Stimulated activated CD8-positive, alpha-beta memory T cell treated with anti-CD3 and anti-CD28 coated beads, Interleukin-4, amount 100 ng/mL, for 24 hours (primary cell): ENCODE measurements at places on chromosomes 11 and 22.

DNA sequence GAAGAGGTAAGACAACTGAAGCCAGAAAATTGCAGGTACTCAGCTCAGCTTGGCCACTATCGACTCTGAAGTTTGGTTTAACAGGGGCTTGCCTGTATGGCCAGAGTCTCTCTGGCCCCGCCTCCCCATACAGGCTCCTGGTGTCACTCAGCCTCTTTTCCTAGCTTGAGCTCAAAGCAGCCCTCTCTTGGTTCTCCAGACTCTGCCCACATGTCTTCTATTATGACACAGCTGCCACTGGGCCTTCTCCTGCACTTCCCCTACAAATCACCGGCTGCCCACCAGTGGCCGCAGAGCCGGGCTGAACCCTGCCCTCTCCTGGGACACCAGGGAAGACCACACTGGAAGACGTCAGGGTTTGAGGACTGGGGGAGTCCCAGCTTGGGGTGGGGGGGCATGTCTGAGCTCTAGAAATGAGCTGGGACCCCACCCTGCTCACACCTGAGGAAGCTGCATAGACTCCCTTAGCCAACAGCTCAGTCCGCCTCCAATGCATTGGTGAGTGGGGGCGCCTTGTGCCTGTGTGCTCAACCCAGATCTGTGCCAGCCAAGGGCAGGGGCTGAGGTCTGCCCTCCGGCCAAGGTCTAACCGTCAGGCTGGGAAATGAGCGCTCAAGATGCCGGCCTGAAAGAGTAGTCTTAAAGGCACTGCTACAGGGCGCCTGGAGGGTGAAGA, 94.4 kb upstream of the LMO1 start:
- no peak for DNase-seq

- DNase-seq = no peak
These were observed 4.5 kb upstream of the CDC42EP2 start for GRCh38 chr11:65310215-65310614.

GRCh38 chr11:66330931-66331330, 5.3 kb downstream of the RIN1 start:
- DNase-seq = no peak

GRCh38 chr11:17813391-17814059, 78.9 kb downstream of the KCNC1 start:
- no peak for DNase-seq

- DNase-seq = peak; percentile 61
These were observed at the start of gene RNF214 for GRCh38 chr11:117232092-117232878. RNF214 (plus strand) TSS chr11:117232671; CDS start chr11:117234273, 1,602 bp downstream.

- no peak for DNase-seq
These were observed 5.5 kb downstream of the C11orf91 start for GRCh38 chr11:33695051-33695566.

DNA sequence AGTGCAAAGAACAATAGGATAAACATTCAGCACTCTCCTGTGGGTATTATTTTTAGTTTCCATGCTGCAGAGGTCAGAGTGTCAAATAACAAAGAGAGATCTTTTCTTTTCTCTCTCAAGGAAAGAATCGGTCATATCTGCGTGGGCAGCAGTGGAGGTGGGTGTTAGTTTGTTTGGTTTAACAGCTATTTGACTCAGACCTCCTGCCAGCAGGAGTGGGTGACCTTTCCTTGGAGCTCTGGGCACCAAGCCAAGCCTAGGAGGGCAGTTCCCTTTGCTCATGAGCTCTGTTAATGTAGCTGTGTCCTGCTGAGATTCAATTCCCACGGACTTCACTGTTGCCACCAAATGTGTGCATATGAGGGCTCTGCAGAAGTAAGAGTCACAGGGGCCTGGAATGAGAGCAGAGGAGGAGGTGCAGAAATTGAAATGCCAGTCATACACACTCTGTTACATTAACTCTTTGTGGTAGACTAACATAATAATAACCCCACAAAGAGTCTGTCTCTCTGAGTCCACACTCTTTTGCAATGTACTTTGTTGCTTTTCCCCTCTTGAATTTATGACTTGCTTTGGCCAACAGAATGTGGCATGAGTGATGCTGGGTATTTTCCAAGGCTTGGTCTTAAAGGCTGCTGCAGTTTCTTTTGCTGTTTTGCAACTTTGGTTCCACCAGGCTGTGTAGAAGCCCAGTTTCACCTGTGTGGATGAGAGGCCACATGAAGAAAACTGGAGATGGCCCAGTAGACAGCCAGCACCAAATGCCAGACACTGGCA, 76.0 kb upstream of the GRK3 start:
- peak; percentile 54 for DNase-seq

- no peak for DNase-seq
These were observed 13.2 kb upstream of the SHISAL1 start for GRCh38 chr22:44325718-44326490.

DNA sequence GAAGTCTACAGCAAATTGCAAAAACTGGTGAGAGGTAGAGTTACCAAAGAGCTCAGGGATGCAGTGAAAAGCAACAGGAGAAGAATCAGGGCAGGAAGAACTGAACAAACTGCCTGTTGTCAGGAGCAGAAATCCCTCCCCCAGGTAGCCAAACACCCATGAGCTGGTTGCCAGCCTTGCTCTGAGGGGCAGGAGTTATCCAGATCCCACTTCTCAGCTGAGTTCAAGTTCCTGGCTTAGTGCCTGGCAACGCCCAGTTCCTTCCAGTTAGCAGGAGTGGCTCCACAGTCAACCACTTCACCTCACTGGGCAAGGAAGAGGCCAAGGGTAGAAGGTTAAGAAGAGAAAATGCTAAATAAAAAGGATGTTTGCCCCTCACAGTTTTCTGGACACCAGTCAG, 1.9 kb upstream of the MPZL2 start:
- no peak for DNase-seq

GRCh38 chr11:16778876-16779275, 40.4 kb downstream of the C11orf58 start:
- DNase-seq = no peak

- no peak for DNase-seq
These were observed 22.6 kb downstream of the CABIN1 start for GRCh38 chr22:24033731-24034130.

- DNase-seq = no peak
These were observed 71.2 kb upstream of the CHORDC1 start for GRCh38 chr11:90294091-90294490.

GRCh38 chr11:126830216-126830806, 170.3 kb downstream of the KIRREL3 start:
- DNase-seq = no peak

DNA sequence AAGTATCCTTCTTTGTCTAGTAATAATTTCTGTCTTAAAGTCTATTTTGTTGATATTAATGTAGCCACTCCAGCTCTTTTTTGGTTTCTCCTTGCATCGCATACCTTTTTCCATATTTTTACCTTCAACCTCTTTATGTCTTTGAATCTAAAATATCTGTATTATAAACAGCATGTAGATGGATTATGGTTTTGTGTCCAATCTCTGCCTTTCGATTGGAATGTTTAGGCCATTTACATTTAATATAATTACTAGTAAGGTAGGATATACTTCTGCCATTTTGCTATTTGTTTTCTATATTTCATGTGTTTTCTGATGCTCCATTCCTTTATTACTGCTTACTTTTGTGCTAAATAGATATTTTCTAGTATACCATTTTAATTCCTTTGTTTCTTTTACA, 39.5 kb downstream of the TMPRSS5 start:
- DNase-seq = no peak

DNA sequence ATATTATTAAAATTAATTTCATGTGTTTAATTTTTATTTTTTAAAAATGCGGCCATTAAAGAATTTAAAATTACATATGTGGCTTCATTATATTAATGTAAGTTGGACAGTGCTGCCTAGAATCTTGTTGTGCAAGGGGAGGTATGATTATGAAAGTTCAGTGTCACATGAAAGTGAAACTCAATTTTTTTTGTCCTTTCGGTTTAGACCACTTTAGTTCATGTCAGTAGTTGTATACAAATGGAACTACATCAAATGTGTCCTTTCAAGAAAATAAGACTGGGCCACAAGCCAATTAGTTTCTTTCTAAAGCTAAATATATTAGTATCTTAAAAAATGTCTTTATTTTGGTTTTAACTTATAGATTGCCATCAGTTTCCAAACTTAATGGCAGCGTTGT, 35.7 kb downstream of the TBCEL start:
- DNase-seq = no peak

DNA sequence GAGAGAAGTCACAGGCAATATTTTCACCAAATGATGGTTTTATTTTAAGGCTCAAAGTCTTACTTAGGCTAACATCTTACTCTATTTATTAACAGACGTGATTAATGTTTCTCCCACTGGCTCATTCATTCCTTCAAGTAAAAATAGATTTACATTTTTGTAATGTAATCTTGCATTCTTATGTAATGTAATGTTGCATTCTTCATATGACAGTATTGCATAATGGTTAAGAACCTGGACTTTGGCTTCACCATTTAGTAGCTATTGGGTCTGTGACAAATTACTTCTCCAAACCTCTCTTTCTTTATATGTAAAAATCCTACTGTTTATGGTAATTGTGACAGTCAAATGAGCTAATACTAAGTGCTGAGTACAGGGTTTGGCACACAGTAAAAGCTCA, 3.3 kb upstream of the DIXDC1 start:
- DNase-seq = no peak

DNA sequence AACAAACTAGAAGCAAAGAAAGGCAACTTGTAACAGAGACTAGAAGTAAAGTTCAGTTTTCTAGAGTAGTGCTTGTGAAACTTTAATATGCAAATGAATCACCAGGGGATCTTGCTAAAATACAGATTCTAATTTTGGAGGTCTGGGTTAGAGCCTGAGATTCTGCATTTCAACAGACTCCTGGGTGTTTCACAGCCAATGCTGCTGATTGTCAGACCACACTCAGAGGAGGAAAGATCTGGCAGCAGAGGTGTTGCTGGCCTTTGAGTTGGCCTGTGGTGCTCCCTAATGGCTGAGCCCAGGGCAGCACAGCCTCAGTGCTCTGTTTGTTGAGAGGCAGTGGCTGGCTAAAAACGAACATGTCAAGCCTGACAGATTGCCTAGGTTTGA, 5.4 kb downstream of the CRY2 start:
- no peak for DNase-seq

GRCh38 chr11:62497132-62497801, 49.3 kb downstream of the AHNAK start:
- DNase-seq = no peak

DNA sequence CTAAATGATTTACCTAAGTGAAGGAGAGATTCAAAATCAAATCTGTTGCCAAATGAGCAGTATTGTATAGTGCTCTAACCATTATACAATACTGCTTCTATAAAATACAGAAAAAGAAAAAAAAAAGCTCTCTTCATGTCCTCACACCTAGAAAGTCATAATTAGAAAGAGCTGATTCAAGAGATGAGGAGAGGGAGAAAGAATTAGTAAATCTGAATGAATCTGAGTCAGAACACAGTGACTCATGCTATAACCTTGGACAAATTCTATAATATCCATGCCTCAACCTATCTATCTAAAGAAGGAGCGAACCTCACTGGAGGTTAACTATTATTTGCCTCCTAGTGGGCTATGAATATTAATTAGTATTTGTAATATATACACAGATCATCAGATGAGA, 29.4 kb downstream of the AMBRA1 start:
- no peak for DNase-seq

GRCh38 chr11:61535998-61536675, 27.6 kb downstream of the LRRC10B start:
- no peak for DNase-seq

- no peak for DNase-seq
These were observed 13.6 kb downstream of the EFCAB6 start for GRCh38 chr22:43798492-43798891.

DNA sequence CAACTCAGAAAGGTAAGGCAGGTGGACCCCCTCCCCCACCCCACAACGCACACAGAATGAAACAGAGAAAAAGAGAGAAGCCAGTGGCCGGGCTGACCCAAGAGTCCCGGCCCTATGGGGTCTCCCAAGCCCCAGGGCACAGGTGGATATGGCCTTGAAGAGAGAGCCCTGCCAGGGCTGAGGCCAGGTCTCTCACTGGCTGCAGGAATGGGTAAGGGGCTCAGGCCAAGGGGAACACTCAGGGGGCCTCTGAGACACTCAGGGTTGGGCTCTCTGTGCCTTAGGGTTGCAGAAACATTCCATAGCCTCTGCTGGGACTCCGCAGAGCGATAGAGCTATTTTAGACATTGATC, 98.0 kb downstream of the PDE2A start:
- no peak for DNase-seq

DNA sequence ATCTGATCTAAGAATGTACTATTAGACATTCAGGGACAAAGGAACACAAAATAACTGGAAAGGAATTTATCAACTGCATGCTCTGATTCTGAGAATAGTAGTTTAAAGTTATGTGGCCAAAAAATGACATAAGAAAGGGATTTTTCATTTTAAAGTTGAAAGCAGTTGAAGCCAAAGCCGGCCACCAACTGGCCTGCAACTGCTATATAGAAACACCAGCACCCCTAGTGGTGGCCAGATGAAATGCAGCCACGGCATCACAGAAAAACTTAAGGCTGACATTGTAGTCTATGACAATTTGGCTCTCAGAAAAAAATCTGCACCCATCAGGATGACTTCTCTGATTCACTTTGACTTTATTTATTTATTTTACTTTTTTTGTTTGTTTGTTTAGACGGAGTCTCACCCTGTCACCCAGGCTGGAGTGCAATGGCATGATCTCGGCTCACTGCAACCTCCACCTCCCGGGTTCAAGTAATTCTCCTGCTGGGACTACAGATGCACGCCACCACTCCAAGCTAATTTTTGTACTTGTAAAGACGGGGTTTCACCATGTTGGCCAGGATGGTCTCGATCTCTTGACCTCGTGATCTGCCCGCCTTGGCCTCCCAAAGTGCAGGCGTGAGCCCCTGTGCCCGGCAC, 59.2 kb downstream of the SLC35F2 start:
- DNase-seq = peak; percentile 26

DNA sequence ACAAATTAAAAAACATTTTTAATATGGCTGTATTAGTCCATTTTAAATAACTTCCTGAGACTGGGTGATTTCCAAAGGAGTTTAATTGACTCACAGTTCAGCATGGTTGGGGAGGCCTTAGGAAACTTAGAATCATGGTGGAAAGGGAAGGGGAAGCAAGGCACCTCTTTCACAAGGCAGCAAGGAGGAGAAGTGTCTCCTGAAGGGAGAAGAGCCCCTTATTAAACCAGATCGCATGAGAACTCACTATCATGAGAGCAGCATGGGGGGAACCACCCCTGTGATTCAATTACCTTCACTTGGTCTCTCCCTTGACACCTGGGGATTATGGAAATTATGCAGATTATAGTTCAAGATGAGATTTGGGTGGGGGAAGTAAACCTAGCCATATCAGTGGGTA, 488.6 kb downstream of the ETS1 start:
- no peak for DNase-seq

DNA sequence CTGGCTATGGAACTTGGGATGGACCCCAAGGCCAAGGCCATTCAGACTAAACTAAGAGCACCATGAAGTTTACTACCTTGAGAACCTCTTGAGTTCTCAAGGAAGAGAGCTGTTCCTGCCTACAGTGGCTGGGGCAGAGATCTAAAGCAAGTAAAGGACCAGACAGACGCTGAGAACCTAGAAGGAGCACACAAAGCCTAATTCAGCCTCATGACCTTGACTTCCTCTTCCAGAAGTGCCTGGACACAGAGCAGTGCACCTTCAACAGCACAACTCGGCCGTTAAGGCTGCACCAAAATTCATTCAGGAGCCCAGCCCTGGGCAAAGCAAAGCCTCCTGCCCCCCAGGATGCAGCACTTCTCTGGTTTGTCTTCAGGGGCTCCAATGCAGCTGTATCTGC, 82.9 kb upstream of the AKIP1 start:
- no peak for DNase-seq

- DNase-seq = no peak
These were observed 61.1 kb upstream of the TNRC6B start for GRCh38 chr22:40116496-40117200.
